Left lung (tissue), 14 donors: ENCODE measurements at places on chromosomes 3 and 15. TPM values are rescaled to one million over a fixed set of nuclear protein-coding genes. Genes with fewer than 3 reads are reported as not detected.

ACAN gene
- 0.65 TPM for total RNA-seq

GRCh38 chr3:154852515-154852914 lies 227.6 kb upstream of the MME start:
- no peak for DNase-seq

- DNase-seq = no peak
Observed at GRCh38 chr3:129106320-129106719, 15.3 kb downstream of the RAB43 start.

- DNase-seq = no peak
Observed at GRCh38 chr3:133578548-133579191, 5.2 kb downstream of the CDV3 start.

MORC1 gene
- not detected for total RNA-seq

DNA sequence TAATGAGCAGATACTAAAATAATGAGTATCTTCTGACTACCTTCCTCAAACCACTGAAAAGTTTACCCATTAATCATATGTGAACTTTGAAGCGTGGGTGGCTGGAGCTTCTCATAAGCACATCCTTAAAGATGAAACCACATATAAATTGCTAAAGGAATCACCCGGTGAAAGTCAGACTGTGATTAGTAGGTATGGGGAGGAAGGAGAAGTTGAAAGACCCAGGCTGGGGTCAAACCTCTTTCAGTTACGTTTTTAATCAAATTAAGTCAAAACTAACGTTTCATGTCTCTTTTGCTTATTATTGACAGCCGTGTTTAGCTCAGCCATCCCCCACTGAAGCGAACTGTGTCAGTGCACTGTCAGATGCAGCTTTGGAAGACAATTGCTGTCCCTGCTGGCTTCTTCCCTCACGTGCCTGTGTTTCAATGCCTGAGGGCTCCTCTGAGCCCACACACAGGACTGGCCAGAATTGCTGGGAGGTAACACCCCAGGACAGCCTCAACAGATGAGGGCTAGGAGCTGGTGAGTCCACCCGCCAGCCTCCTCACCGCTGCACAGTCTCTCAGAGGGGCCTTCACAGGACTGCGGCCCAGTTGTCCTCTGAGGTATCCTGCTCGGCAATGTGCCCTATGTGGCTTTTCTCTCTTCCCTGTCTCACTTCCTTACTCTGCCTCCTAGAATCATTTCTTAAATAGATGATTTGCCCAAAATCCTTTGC lies 29.3 kb upstream of the SH3BP5 start:
- no peak for DNase-seq

CADM2 gene
- 0.87 TPM for total RNA-seq

GRCh38 chr15:100018191-100018590 lies 285.0 kb upstream of the LYSMD4 start:
- DNase-seq = no peak

CFAP92 gene
- 1.7 TPM for total RNA-seq

NANOGP8 gene
- total RNA-seq = 0.60 TPM

DNA sequence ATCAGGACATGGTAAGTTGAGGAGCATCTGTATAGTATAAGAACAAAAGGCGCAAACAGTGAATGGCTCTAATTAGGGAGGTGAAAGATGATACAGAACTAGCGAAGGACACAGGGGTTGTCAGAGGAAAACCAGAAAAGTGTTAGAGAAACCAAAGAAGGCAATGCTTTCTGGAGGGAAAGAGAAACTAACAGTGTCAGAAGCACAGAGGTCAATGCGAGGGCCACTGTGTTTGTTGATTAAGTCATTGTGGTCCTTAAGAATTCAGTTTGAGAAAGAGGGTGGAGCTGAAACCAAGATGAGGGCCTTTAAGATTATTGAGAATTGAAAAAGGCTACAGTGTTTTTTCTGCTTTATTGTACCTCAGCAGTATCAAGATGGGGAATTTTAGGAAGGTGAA lies 28.8 kb downstream of the ATG7 start:
- no peak for DNase-seq

GRCh38 chr3:11757441-11757875 lies 89.2 kb downstream of the TAMM41 start:
- DNase-seq = peak; percentile 13

- DNase-seq = no peak
Observed at GRCh38 chr3:119524931-119525662, 26.8 kb downstream of the TIMMDC1 start.

DNA sequence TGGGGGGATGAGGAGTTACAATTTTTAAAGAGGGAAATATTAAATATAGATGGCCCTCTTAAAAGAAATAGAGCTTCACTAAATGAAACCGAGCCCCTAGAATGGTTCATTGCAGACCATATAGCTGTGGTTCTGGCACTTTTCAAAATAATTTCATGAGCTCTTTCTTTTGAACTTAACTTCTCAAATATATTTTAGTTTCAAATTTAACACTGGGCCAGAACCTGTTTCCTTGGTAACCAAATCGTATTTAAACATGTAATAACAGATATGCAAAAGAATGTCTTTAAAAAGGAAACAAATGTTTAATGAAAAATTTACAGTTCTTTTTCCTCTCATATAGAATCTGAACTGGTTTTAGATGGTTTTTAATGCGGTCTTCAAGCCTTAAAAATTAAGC lies 20.1 kb downstream of the ZBTB38 start:
- no peak for DNase-seq
